ENCODE measurements at places on chromosomes 2 and 18.

- DNase-seq, result no peak
Measured at GRCh38 chr2:135532581-135532980, 1.3 kb downstream of the R3HDM1 start.

- DNase-seq, result peak; percentile 17
Measured at GRCh38 chr18:54269893-54270844, 852 bp downstream of the POLI start.

DNA sequence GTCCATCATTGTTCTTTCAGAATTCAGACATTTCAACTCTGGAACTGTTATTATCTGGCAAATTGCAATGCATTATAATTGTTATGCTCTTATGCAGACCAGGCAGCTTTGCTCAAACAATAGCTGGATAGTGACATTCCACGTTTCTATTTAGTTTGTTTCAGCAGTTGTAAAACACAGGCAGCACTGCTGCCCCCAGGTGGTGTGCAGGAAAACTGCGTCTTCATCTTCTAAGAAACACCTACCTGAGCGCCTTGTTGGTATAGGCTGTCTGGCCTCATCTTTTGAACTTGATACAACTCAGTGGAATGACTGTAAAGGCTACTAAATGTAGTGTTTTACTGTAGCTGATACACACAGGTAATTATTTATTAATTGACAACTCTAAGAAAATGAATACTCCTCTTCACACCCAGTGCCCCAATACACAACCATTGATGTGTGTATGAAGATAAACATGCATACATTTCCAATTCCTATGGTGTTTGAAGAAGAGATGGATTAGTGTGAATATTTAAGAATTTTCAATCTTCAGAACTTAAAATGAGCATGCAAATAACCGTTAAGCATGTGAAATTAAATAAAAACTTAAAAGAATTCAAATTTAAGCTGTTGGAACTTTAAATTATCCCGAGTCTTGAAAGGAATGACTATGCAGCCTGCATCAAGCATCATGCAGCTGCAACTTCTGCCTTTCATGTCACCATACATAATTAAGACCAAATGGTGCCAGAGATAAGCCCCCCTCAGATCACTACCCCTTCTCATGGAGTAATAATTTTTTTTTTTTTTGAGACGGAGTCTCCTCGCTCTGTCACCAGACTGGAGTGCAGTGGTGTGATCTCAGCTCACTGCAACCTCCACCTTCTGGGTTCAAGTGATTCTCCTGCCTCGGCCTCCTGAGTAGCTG lies 85.6 kb downstream of the CD8B2 start:
- no peak for DNase-seq

DNA sequence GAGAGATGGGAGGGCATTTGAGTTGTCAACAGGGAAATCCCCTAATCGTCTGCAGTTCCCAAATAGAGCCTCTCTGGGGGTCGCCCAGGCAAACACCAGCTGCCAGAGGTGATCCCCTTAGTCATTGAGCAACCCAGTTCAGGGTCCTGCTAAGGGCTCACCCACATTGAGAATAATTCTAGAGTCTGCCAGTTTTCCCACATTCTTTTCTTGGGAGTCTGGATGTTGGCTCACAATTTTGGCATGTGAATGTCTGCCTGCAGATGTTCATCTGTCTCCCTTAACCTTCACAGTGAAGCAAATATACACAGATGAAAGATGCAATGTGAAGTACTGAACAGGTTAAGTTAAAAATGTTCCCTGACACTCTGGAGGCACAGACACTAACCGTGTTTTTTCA lies 11.4 kb upstream of the SMIM21 start:
- DNase-seq, result no peak

- no peak for DNase-seq
Measured at GRCh38 chr2:5609201-5609600, 83.0 kb upstream of the SOX11 start.

GRCh38 chr2:71796174-71796593 lies 342.8 kb downstream of the DYSF start:
- no peak for DNase-seq

DNA sequence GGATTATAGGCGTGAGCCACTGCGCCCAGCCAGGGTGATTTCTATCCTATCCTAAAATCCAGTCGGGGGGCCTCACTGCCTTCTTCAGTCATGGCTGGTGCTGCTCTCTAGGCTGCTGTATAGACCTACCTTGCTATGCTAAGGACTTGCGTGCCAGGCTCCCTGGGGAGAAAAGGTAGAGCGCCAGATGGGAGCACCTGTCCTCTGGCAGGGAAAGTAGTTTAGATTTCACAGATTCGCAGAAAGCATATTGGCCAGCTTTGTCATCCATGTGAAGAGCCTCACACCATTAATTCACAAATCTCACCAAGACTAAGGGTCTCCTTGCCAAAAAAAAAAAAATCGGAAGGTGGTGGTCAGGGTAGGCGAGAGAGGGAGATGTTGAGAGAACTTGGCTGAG lies 217.6 kb downstream of the ATAD2B start:
- DNase-seq, result no peak

GRCh38 chr2:191041418-191042161 lies 27.6 kb upstream of the STAT1 start:
- DNase-seq, result no peak

- no peak for DNase-seq
Measured at GRCh38 chr2:86068648-86069047, 37.0 kb downstream of the POLR1A start.

DNA sequence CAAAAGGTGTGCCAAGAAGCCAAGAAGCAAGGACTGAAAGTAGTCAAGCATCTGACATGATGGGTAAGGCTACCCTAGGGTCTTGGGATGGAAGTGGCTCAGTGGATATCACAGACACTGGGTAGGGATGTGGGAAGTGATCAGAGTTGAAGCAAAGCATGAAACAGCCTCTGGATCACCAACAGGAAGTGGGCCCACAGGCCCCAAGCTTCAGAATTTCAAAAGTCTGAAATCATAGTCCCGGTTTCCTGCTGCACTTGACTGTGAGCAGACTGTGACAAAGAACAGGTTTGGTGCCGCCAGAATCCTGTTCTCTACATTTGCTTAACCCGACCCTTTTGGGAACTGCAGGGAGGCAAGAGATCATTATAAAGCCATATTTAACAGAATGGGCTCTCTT lies 57.4 kb downstream of the SP100 start:
- no peak for DNase-seq

DNA sequence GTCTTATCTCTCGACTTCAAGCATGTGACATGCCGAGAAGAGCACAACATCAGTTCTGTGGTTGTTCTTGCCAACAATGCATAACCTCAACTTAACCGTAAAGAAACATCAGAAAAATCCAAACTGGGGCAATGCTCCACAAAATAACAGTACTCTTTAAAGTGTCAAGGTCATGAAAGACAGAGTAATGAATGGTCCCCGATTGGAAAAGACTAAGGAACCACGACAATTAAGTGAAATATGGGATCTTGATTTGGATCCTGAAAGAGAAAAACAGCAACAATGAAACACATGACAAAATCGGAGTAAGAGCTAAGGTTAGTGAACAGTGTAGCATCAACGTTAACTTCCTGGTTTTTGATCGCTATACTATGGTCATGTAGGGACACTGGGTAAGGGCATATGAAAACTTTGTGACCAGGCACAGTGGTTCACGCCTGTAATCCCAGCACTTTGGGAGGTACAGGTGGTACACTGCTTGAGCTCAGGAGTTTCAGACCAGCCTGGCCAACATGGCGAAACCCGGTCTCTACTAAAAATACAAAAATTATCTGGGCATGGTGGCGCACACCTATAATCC lies 55.2 kb downstream of the UNC50 start:
- no peak for DNase-seq

DNA sequence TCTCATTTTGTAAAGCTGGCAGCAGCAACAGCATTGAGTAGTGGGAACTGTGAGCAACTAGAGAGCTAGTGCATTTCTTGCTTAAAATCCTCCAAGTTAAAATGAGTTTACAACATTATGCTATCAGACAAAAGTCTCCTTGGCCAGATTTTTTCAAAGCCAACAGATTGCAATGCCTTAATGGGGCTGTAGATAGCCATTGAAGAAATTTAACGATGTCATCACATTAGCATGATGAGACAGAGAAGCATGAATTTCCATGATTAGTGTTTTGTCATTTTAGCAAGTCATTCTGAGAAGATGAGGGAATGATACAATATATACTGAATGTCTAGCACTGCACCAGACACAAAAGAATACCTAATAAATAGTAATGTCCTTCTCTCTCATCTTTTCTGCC lies 307.5 kb upstream of the REG3G start:
- DNase-seq, result no peak

DNA sequence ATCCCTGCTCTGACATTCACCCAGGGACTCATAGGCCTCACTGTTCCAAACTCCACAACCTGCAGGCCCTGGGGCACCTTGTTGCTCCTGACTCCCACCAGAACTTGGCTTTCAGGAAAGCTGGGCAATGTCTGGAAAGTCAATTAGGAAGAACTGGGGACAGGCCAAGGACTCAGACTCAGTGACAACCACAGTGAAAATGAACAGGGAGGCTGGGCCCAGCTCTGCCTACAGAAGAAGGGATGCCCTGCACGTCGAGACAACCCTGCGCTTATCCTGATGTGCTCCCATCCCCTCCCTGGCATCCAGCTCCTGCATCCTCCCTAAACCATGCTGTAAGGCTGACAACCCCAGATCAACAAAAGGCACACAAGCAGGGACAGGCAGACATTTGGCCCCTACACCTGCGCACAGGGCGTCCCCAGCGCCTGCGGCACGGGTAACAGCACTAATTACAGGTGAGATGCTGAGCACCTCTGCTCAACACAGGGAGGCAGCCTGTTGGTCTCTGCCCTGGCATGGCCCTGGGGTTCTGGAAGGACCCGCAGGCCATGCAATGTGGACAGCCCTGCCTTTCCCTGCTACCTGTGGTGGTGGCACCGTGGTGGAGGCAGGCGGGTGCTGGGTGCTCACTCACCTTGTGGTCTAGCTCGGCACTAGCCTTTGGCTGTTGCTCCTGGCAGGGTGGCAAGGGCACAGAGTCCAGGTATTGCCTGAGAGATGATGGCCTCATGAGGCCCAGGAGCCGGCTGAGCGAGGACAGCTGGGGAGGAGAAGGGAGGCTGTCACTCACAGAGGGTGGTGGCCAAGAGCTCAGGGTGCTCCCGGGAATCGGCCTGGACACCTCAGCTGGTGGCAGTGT lies 23.6 kb upstream of the SEMA4C start:
- no peak for DNase-seq

GRCh38 chr2:200025717-200026116 lies 70.3 kb downstream of the MAIP1 start:
- DNase-seq, result no peak

GRCh38 chr2:120820263-120820952 lies 84.7 kb downstream of the GLI2 start:
- DNase-seq, result no peak

DNA sequence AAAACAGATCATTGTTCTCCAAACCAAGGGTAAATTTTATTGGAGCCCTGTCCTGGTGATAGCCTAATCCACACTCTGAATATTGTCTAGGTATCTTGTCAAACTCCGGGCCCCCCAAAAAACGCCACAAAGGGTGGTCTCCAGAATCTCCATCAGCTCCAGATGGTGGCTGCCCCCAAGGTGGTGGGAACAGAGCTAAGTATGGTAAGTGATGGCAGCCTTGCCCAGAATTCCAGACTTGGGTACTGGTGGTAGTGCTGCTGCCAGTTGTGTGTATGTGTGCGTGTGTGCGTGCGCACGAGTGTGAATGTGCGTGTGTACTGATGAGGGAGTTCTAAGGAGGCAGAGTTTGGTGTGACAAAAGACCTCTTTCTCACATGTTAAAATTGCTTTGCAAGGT lies 51.2 kb downstream of the GREB1 start:
- DNase-seq, result no peak

DNA sequence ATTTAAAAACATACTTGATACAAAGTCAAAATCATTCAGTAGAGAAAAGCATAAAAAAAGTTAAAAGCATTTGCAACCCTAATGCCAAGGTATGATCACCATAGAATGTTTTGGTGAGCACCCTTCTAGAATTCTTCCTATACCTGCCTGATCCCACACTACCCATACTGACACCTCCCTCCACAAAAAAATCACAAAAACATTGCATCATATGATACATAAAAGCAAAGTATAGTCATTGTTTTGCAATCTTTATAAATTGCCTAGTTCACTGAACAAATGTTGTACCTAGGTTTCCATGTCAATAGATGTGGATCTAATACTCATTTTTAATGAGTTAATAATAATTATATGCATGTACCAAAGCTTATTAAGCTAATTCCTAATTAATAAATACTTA lies 54.1 kb downstream of the SLC9A4 start:
- no peak for DNase-seq

DNA sequence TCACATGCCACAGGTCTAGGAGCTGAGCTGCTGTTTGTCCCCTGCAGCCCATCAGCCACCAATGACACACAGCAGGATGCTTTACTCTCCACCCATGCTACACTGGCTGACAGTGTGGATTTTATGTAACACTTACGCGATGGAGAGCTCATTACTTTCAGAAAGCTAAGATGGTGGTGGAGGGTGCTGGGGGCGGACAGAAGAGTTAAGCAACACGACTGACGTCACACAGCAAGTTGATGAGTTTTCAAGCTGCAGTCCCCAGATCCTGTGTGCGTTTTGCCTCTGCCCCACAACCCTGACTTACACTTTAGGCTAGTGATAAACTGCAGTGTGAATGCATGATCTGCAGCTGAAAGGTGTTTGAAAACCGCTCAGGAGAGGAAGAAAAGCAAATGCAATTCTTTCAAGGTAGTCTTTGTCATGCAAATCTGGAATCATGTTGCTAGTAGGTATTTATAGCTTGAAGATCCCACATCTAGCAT lies 42.4 kb downstream of the MRPS5 start:
- no peak for DNase-seq

GRCh38 chr2:85595301-85596025 lies at the start of gene RNF181:
Gene RNF181, plus strand, starts transcription at chr2:85595745. Its CDS starts 19 bp downstream, at chr2:85595764.
- peak; percentile 50 for DNase-seq

DNA sequence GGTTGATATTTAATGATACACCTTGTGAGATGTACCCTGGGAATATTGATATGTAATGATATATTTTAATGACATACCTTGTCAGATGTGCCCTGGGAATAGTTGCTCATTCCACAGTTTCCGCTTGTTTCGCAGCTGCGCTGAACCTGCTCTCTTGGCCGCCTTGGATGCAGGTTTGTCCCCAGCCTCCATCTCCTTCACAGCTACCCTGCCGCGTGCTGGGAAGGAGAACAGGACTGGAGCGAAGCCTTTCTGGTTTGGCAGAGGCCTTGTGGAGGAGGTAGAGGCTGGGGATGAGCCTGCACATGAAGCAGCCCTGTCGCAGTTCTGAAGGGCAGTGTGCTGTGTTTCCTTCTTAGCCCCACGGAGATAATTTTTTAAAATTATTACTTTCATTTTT lies 14.6 kb downstream of the ATG4B start:
- DNase-seq, result no peak

GRCh38 chr2:176085861-176086771 lies 2.4 kb upstream of the EVX2 start:
- no peak for DNase-seq

GRCh38 chr2:160224060-160224459 lies 24.0 kb upstream of the ITGB6 start:
- no peak for DNase-seq

DNA sequence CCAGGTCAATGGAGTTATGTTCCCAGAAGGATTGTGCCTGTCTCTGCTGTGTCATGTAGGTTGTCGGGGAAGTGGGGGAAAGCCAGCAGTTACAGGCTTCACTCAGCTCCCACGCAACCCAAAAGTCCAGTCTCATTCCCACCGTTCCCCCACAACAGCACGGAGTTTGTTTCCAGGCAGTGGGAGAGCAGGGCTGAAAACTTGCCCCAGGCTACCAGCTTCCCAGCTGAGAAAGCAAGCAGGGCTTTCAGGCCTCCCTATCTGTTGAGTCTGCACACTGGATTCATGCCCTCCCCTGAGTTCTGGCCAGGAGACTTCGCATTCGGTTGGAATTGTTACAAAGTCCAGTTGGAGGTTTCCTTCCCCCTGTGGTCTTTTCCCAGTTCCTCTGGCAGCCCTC lies 76.3 kb downstream of the TMX3 start:
- no peak for DNase-seq
